ENCODE measurements at places on chromosomes 12 and 14.

GRCh38 chr12:15092826-15093225, 120.0 kb downstream of the PDE6H start:
- no peak for DNase-seq

DNA sequence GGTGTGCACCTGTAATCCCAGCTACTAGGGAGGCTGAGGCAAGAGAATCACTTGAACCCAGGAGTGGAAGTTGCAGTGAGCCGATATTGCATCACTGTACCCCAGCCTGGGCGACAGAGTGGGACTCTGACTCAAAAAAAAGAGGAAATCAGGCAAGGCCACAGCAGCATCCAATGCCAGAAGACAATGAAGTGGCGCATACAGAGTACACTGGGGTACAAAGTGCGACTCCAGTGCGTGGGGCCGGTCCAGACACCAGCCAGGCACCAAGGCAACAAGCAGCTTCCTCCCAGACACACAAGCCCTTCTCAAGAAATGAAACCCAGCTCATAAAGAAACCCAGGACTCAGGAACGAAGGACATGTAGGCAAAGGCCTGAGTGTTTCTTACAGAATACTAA, 28.2 kb downstream of the TTC7B start:
- DNase-seq: no peak

DNA sequence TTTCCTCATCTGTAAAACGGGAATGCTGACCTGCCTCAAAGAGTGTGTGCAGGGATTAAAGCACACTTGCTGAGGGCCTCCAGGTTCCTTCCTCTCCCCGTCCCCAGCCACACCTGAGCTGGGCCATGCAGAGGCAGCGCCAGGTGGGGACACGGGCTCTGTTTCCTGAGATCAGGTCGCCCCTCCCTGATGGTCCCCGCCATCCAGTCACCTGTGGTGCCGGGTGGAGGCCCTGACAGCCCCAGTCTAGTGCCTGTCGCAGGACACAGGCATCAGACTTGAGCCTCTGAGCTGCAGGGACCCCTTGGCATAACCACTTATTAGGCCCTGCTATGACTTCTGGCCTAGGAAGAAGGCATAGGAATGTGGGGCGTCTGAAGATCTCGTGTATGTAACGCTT, 12.5 kb downstream of the CHGA start:
- no peak for DNase-seq

DNA sequence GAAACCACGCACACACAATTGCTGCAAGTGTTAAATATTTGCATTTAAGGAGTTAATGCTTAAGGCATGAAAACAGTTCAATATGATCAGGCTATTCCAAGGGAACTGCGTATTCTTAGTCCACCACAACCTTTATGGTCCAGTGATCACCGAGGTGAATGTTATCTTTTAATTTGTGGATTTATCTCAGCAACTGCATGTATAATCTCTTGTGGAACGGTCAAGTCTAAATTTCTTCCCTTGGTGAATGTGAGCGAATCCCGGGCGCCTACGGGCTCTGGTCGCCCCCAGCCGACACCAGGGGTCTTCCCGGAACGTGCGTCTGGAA, 999 bp upstream of the AK7 start:
- DNase-seq: no peak

- DNase-seq: no peak
Observed at GRCh38 chr14:103019826-103020225, 37.5 kb downstream of the CDC42BPB start.

GRCh38 chr12:131391399-131391798, 319.5 kb upstream of the SFSWAP start:
- DNase-seq: no peak

- no peak for DNase-seq
Observed at GRCh38 chr14:79383475-79383874, 827.8 kb downstream of the DIO2 start.

- no peak for DNase-seq
Observed at GRCh38 chr14:77556946-77557345, 58.3 kb upstream of the ISM2 start.

All from NCI-H187 treated with DMSO at 0.1 percent for 48 hours (cell line).